ENCODE measurements at places on chromosomes 7 and 10. TPM values are rescaled to one million over a fixed set of nuclear protein-coding genes. Genes with fewer than 3 reads are reported as not detected.

GRCh38 chr10:132898391-132899053 is 43.8 kb downstream of the CFAP46 start:
- no peaks in the 10 kb centered on the region for H3K36me3 ChIP-seq
- no peak overlapping the region for H3K4me3 ChIP-seq
- peaks cover 8% of the 10 kb centered on the region for H3K4me1 ChIP-seq
- no peak for DNase-seq

DNA sequence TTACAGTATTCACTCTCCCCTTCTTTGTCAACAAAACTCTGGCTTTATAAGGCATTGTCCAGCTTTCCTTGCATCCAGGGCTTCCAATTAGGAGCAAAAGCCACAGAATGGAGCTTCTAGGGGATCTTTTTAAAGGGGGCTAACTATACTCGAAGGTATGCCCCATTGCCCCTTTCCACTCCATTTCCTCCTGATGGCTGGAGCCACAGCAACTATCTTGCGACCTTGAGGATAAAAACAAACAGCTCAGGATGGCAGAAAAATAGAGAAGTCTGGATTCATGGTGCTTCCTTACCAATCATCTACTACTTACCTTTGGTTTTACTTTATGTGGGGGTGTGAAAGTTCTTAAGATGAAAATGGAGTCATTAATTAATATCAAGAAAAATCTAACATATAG is 206.3 kb upstream of the PODXL start:
- DNase-seq: no peak
- no peaks in the 10 kb centered on the region for H3K36me3 ChIP-seq
- peaks cover 55% of the 10 kb centered on the region for H3K27me3 ChIP-seq
- no peaks in the 10 kb centered on the region for H3K4me1 ChIP-seq

DNA sequence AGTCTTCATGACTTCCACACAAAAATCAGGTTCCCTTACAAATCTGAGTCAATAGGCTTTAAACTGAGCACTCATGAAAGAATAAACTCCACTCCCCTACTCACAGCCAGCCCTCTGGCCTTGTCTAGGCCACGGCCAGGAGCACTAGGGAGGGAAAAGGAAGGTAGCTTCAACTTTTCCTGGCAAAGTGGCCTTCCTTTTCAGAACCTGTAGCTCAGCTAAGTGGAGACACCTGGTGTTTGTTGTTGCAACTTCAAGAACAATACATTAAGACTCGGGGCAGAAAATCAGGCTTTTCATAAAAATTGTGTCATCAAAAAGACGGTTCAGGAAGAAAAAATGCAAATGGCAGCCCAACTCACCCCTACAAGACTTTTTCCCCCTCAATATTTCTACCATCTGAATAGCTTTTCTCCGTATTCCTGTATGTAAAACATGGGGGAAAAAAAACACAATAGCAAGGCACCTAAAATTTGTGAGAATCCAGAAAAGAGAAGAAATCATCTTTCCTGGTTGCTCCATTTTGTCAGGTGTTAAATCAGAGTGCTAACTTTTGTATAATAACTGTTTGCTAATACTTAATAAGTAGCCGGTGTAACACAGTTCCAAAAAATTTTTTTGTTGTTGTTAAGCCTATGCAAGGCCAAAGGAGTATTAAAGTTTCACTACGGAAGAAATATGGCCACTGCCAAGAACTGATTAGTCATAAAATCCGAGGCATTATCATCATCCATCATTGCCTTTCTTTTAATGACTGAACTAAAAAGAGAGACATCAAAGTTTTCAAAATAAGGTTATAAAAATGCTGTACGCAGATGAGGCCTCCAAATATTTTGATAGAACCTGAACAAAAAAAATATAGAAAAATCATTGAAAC is 66.2 kb upstream of the ARID5B start:
- peaks cover 54% of the 10 kb centered on the region for H3K4me1 ChIP-seq
- no peak for DNase-seq
- H3K36me3 ChIP-seq: no peaks in the 10 kb centered on the region
- H3K27me3 ChIP-seq: no peaks in the 10 kb centered on the region
- no peak overlapping the region for H3K4me3 ChIP-seq
- peak overlapping the region; percentile 96 for H3K27ac ChIP-seq

ZNF727 gene
- total RNA-seq: not detected

- no peak overlapping the region for H3K27ac ChIP-seq
- peaks cover 1% of the 10 kb centered on the region for H3K36me3 ChIP-seq
- H3K27me3 ChIP-seq: no peaks in the 10 kb centered on the region
These were observed 142.6 kb upstream of the ASAH2 start for GRCh38 chr10:50393784-50394467.

UCN3 gene
- not detected for total RNA-seq

DNA sequence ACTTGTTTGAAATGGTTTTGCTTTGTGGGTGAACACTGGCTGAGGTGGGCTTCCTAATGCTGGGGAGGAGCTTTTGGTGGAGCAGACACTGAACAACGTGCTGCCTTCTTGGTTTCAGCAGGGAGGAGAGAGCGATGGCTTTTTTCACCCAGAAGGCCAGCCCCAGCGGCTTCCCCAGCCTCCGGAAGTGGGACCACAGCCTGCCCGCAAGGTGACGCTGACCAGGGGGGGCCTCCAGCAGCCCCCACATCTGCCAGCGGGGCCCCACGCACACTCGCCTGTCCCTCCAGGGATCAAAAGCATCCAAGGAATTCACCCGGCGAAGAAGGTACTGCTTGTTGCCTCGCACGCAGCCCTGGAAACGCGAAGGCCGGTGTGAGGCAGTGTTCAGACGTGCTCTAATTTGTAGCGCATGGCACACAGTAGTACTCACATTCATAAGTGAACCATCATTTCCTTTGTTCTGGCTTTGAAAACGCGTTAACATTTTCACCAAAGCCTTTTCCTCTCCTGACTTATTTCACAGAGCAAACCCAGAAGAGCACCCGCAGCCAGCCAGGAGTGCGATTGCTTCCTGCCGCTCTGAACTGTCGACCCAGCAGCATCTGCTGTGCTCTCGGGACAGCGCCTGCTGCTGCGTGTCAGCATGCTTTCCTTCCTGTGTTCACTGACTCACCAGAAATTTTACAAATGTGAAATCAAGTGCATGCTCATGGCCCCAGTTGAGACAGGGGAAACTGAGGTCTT is 48.4 kb downstream of the SHH start:
- peak overlapping the region; percentile 72 for H3K27ac ChIP-seq
- H3K4me1 ChIP-seq: peaks cover 12% of the 10 kb centered on the region
- H3K27me3 ChIP-seq: no peaks in the 10 kb centered on the region
- no peak overlapping the region for H3K4me3 ChIP-seq
- DNase-seq: no peak

GRCh38 chr7:16581286-16581685 is 54.7 kb downstream of the LRRC72 start:
- no peak for DNase-seq
- peaks cover 4% of the 10 kb centered on the region for H3K36me3 ChIP-seq
- no peak overlapping the region for H3K4me3 ChIP-seq
- no peaks in the 10 kb centered on the region for H3K27me3 ChIP-seq
- no peaks in the 10 kb centered on the region for H3K4me1 ChIP-seq
- H3K27ac ChIP-seq: no peak overlapping the region

DNA sequence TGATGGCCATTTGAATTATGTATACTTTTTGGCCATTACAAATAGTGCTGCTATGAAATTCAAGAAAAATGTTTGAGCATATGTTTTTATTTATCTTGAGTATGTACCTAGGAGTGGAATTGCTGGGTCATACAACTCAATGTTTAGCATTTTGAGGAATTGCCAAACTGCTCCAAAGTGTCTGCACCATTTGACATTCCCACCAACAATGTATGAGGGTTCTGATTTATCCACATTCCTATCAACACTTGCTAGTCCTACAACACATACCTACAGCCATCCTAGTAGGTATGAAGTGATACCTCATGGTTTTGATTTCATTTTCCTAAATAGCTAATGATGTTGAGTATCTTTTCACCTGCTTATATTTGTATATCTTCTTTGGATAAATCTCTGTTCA is 165.5 kb downstream of the NOC3L start:
- no peak overlapping the region for H3K27ac ChIP-seq
- no peak for DNase-seq
- H3K4me3 ChIP-seq: no peak overlapping the region
- peaks cover 2% of the 10 kb centered on the region for H3K4me1 ChIP-seq

ANKRD30A gene
- total RNA-seq: not detected

NEURL1 gene
- total RNA-seq: 0.40 TPM

SEMA3C gene
- total RNA-seq: 496 TPM

MYO1G gene
- 0.69 TPM for total RNA-seq

GRCh38 chr7:98553666-98554065 is 63.4 kb upstream of the NPTX2 start:
- no peaks in the 10 kb centered on the region for H3K36me3 ChIP-seq
- no peak for DNase-seq
- H3K27ac ChIP-seq: no peak overlapping the region
- H3K27me3 ChIP-seq: peaks cover 7% of the 10 kb centered on the region
- H3K4me1 ChIP-seq: no peaks in the 10 kb centered on the region

ABCB1 gene
- 1.7 TPM for total RNA-seq

DNA sequence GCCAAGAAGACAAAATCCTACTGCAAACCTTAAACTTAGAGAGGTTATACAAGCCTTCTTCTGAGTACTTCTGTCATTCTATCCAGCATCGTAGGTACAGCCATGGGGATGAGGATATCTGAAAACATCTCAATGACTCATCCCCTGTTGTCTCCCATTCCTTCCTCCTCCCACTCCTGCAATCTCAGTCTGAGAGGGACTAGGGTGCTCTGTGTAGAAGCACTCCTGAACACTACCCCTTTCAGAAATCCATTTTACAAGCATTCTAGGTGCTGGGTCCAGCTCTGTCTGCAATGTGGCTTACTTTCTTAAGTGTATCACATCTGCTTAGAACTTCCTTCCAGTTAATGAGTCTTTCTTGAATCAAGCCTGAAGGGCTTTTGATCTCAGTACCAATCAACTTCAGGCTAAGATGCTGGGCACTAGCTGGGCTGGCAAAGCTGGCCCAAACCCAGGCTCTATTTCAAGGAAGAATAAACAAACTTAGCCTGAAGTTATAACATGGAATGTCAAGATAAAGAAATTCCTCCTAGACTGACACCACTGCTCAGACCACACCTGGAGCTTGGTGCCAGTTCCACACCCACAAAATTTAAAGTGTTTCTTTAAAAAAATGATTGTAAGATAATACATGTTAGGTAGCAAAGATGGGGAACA is 270.3 kb upstream of the AOAH start:
- H3K36me3 ChIP-seq: no peaks in the 10 kb centered on the region
- H3K27ac ChIP-seq: no peak overlapping the region
- no peaks in the 10 kb centered on the region for H3K4me1 ChIP-seq
- no peak for DNase-seq

MCM10 gene
- 12.5 TPM for total RNA-seq

GRCh38 chr10:12984165-12984747 is 17.3 kb downstream of the CCDC3 start:
- no peak overlapping the region for H3K4me3 ChIP-seq
- H3K36me3 ChIP-seq: peaks cover 4% of the 10 kb centered on the region
- H3K27me3 ChIP-seq: no peaks in the 10 kb centered on the region
- no peak for DNase-seq

- H3K4me1 ChIP-seq: peaks cover 86% of the 10 kb centered on the region
- DNase-seq: no peak
- H3K36me3 ChIP-seq: peaks cover 18% of the 10 kb centered on the region
- no peak overlapping the region for H3K4me3 ChIP-seq
These were observed 80.5 kb downstream of the TNS3 start for GRCh38 chr7:47501406-47501805.

METTL27 gene
- 8.7 TPM for total RNA-seq

- no peaks in the 10 kb centered on the region for H3K4me1 ChIP-seq
- DNase-seq: no peak
- no peak overlapping the region for H3K27ac ChIP-seq
- H3K4me3 ChIP-seq: no peak overlapping the region
- peaks cover 33% of the 10 kb centered on the region for H3K27me3 ChIP-seq
These were observed 151.0 kb downstream of the PLPP4 start for GRCh38 chr10:120607710-120608703.

DNA sequence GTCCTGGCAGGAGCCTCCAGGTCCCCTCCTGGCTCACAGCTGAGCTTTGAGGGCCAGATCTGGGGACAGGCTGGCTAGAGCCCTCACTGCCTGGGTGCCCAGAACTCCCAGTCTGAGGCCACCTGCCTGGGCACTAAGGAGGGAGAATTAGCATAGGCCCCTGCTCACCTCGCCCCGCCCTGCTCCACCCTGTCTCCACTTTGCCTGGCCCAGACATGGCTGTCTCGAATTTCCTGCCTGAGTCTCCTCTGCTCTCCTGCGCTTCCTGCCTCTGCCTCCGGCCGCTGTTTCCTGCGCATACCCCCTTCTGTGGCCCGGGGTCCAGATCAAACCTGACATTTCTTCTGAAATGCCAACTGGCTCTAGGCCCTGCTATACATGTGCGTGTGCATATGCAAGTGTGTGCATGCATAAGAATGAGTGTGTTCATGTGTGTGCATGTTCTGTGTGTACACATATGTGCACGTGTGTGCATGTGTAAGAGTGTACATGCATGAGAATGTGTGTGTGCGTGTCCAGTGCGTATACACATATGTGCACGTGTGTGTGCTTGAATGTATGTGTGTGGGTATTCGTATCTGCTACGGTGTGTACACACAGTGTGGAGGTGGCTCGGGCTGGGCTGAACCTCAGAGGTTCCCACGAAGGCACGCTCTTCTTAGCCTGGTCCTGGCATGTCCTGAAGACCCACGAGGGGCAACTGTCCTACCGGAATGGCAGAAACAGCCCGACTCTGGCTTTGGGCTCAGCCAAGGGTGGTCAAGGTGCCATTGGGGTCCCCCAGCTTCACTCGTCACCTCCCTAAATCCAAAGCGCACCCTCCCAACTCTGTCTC is 64.9 kb downstream of the MYL10 start:
- no peak for DNase-seq
- H3K36me3 ChIP-seq: no peaks in the 10 kb centered on the region
- no peak overlapping the region for H3K27ac ChIP-seq
- peaks cover 15% of the 10 kb centered on the region for H3K27me3 ChIP-seq

ZCWPW1 gene
- total RNA-seq: 3.4 TPM

DNA sequence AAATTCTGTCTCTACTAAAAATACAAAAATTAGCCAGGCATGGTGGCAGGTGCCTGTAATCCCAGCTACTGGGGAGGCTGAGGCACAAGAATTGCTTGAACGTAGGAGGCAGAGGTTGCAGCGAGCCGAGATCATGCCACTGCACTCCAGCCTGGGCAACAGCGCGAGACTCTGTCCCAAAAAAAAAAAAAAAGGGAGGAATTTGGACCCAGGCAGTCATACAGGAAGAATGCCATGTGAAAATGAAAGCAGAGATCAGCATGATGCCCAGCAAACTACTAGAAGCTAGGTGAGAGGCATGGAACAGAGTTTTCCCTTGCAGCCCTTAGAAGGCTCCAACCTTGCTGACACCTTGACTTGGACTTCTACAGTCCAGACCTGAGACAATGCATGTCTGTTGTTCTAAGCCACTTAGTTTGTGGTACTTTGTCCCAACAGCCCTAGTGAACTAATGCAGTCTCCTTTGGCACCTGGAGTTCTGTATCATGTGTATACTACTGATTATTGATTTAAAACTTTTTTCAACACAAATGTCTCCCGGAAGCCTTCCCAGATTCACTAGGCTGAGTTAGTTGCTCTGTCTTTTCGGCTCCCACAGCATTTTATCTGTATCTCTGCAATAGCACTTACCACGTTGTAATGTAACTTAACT is 10.2 kb upstream of the BAG3 start:
- H3K27me3 ChIP-seq: no peaks in the 10 kb centered on the region
- no peaks in the 10 kb centered on the region for H3K4me1 ChIP-seq
- no peak overlapping the region for H3K27ac ChIP-seq
- H3K36me3 ChIP-seq: no peaks in the 10 kb centered on the region
- no peak overlapping the region for H3K4me3 ChIP-seq

NIPSNAP2 gene
- 59.9 TPM for total RNA-seq

GRCh38 chr10:31885971-31886370 is 42.7 kb downstream of the ARHGAP12 start:
- H3K4me1 ChIP-seq: peaks cover 17% of the 10 kb centered on the region
- peaks cover 5% of the 10 kb centered on the region for H3K36me3 ChIP-seq
- H3K27ac ChIP-seq: peak overlapping the region; percentile 41
- no peak overlapping the region for H3K4me3 ChIP-seq
- no peak for DNase-seq
